ENCODE measurements at places on chromosomes 2 and 18.

DNA sequence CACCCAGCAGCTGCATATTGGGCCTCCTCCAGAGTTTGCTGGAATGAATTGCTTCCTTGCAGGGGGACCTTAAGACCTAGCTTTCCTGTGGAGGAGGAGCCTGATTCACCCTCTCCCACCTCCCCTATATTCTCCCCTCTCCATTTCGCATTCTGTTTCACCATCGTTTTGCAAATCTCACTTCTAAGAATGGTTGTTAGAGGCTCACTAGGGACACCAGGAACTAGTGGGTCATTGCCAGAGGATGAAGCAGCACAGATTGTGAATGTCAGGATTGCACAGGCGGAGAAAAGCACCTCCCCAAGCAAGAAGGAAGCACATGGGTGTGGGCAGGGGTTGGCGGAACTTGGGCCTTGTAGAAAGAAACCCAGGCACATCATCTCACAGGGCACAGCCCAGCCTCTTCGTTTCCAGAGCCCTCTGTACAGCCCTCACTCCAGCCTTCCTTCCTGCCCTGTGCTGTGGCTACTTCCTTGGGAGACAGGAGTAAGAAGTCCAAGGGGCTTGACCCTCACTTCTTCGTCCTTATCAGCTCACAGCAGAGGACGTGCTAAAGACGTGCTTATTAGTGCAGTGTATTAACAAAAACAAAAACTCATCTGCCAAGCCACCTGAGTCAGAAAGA, 63.4 kb downstream of the TACR1 start:
- DNase-seq = no peak

- no peak for DNase-seq
These were observed 142.5 kb downstream of the FAM210A start for GRCh38 chr18:13583576-13584550.

DNA sequence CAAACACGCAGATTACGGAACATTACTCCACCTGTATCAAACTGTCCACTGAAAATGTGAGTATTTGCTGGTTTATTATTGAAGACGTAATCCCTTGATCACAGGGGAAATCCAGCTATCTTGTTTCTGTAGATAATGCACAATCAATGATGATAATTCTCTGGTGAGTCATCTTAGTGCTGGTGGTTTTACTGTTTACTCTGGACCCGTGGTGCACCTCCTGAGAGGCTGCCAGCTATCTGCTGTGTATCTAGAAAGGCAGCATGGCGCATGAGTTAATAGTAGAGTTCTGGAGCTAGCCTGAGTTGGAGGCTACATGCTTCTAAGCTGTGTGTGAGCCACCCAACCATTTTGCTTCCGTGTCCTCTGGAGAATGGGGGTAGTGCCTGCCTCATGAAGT, 6.5 kb downstream of the NCAPH start:
- DNase-seq = no peak

DNA sequence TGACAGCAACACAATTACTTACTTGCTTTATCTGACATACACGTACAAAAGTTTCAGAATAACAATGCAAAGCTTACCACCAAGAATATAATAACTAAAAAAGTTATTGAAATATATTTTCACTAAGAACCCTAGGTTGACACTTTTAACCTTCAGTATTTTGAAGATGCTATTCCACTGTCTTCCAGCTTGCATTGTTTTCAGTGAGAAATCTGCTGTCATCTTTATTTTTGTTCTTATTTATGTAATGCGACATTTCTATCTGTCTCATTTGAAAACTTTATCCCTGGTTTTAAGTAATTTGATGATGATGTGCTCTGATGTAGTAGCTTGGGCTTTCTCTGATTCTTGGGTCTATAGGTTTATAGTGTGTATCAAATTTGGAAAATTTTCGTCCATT, 165.0 kb upstream of the SMIM21 start:
- no peak for DNase-seq

GRCh38 chr18:50662177-50662576, 102.3 kb downstream of the MAPK4 start:
- DNase-seq = no peak

DNA sequence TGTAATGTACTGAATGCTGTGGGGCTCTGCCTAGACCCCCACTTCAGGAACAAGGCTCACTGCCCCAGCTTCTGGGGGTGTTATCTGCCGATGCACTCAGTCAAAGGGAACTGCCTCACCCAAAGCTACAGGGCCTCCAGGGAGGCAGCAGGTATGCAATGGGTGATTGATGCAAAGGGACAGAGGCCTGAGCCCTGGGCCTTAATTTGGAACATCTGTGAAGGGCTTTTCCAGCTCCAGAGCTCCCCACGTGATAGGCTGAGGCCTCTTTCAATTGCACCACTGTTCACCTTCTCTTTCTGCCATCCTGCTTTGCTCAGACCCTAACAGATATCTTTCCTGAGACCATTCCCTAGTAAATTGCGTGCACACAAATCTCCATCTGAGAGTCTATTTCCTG, 131.0 kb downstream of the ATL2 start:
- DNase-seq = no peak

DNA sequence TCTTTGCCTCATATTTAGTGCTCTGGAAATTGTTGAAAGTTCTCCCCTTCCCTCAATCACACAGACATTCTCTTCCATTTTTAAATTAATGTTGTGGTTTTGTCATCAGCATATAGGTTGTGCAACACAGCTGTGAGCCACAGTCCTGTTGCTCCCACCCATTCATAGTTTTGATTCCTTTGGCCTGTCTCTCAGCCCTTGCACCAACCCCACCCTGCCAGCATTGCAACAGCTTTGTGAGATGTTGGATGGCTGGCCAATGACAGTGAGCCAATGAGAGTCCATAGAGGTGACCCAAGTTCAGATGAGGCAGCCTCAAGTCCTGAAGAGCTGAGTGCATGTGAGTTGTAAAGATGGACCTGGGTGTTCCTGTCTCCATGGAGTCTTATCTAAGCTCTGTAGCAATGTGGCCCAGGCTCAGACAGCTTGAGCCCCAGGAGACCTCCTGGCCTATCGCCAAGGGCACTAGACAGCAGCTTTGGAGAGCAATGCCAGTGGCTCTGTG, 775.5 kb downstream of the RNF144A start:
- DNase-seq = no peak

GRCh38 chr2:25684577-25685473, 11.4 kb upstream of the DTNB start:
- DNase-seq = no peak

DNA sequence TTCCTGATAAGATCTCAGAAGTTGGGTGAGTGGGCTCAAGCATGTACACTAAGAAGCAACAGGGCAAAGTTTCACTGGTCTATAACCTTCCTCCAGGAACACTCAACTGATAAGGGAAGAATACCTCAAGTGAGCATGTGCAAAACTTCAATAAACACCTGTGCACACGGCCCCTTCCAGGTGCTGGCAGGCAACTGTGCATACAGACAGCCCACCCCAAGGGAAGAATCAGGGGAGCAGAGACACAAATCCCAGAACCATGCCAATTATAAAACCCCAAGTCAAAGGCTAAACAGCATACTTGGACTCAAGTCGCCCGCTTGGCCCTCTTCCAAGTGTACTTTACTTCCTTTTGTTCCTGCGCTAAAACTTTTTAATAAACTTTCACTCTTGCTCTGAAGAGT, 85.9 kb upstream of the RTN4 start:
- no peak for DNase-seq

GRCh38 chr2:66457545-66457944, 22.6 kb downstream of the MEIS1 start:
- no peak for DNase-seq

DNA sequence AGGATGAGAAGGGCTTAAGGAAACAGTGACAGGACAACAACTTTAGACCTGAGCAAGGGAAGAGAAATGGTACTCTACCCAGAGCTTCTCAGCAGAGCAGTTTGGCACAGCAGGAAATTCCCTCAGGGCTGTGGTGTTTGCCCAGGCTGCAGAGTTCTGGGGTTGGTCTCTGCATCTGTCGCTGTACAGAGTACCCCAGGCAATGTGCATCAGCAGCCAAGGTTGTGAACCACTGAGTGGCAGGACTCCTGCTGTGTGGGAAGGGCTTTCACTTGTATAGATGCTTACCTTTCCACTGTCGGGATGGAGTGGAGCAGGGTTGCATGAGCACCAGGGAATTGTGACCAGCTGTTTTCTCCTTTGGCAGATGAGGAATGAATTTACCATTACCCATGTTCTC, 21.2 kb downstream of the STAMBP start:
- no peak for DNase-seq

GRCh38 chr18:10182009-10182624, 268.3 kb downstream of the VAPA start:
- no peak for DNase-seq

DNA sequence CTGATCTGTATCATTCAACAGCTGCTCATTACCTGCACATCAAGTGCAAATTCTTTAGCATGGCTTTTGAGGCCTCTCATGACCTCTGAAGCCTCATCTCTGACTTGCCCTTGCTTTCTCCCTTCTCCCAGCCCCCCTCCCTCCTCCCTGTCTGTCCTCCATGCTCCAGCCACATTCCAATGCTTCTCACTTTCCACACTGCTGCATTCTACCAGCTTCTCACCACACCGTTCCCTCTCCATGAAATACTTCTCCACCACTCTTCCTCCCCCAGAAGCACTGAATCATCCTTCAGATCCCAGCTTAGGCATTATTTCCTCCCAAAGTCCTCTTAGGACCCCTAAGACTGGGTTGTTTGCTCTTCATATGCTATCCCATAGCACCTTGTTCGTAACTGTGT, 26.9 kb downstream of the GCG start:
- DNase-seq = no peak

- no peak for DNase-seq
These were observed 26.6 kb downstream of the BIN1 start for GRCh38 chr2:127080226-127080937.

GRCh38 chr2:48902521-48902920, 147.0 kb upstream of the LHCGR start:
- DNase-seq = no peak

DNA sequence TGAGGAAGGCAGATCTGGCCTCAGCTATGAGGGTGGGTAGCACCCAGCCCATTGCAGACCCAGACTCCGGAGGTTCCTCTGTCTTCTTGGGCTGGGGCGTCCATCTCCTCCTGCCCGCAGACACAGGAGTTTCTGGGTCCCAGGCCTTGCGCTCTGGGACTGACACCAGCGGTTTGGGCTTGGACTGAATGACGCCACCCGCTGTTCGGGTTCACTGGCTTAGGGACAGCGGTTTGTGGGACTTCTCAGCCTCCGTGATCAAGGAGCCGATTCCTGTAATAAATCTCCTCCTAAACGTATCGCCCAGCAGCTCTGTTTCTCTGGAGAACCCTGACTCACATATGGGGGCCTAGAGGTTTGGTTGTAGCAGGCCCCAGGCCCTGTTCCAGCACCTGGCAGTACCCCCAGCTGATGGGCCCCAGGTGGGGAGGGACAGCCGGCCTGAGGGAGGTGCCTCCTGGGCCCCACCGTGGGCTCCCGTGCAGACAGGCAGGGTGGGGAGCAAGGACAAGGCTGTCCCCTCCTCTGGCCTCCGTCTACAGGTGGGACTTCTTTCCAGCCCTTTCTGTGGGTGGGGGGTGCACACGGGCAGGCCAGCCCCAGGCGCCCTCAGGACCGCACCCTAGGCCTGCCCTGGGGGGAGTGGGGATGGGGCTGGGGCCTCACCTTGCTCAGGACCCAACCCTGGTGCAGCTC, 4.5 kb upstream of the AQP12A start:
- DNase-seq = no peak

GRCh38 chr18:9000733-9001132, 101.8 kb upstream of the NDUFV2 start:
- DNase-seq = no peak

DNA sequence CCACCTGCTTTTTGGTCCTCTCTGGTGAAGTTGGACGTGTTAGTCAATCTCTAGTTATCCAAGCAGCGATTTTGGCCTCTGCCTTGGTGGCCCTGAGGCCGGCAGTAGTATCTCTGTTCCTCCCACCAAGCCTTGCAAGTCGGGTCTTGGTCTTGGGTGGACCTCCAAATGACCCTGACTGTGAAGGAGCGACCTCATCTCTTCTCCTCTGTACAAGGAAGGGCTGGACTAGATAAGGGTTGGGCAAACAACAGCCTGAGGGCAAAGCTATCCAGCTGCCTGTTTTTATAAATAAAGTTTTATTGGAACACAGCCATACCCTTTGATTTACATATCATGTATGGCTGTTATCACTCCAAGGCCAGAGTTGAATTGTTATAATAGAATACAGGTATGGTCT, 74.6 kb upstream of the FOSL2 start:
- no peak for DNase-seq
